Ovary (tissue), 10 donors: ENCODE measurements at places on chromosomes 11 and 22. TPM values are rescaled to one million over a fixed set of nuclear protein-coding genes. Genes with fewer than 3 reads are reported as not detected.

CHRM1 gene
- total RNA-seq, result not detected

- DNase-seq, result peak; percentile 24
- H3K27me3 ChIP-seq, result no peaks in the 10 kb centered on the region
- no peak overlapping the region for H3K4me3 ChIP-seq
- H3K36me3 ChIP-seq, result no peaks in the 10 kb centered on the region
- H3K27ac ChIP-seq, result no peak overlapping the region
- peaks cover 18% of the 10 kb centered on the region for H3K4me1 ChIP-seq
Measured at GRCh38 chr11:124879493-124880289, 14.5 kb downstream of the ROBO3 start.

GRCh38 chr11:47928426-47928825, 51.9 kb upstream of the PTPRJ start:
- no peaks in the 10 kb centered on the region for H3K27me3 ChIP-seq
- H3K27ac ChIP-seq, result no peak overlapping the region
- no peaks in the 10 kb centered on the region for H3K4me1 ChIP-seq
- no peak overlapping the region for H3K4me3 ChIP-seq

DNA sequence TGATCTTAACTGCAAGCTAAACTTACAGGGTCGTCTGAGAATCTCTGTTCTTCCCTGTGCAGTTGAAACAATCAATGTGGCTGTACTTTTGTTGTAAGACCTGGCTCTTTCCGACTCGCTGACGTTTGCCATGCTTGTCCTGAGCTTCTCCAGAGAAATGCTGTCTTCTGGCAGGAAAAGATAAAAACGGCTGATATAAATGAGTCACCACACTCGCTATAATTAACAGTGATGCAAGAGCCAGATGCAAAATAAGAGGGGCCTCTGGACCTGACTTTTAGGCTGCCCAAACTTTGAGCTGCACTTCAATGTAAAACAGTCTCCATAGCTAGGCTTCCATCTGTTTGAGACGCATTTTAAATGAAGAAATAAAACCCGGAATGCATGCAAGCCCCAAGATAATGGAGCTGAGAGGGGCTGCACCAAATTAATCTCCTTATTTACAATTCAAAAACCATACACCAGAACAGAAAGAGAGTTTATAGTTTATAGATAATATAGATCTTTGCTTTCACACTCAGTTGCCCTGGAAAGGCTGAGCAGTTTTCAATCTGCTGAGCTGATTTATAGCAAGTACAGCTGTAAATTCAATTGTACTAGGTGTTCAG, 48.5 kb downstream of the WT1 start:
- no peak for DNase-seq
- peaks cover 6% of the 10 kb centered on the region for H3K4me1 ChIP-seq
- H3K36me3 ChIP-seq, result no peaks in the 10 kb centered on the region
- H3K27ac ChIP-seq, result no peak overlapping the region
- no peaks in the 10 kb centered on the region for H3K27me3 ChIP-seq

DNA sequence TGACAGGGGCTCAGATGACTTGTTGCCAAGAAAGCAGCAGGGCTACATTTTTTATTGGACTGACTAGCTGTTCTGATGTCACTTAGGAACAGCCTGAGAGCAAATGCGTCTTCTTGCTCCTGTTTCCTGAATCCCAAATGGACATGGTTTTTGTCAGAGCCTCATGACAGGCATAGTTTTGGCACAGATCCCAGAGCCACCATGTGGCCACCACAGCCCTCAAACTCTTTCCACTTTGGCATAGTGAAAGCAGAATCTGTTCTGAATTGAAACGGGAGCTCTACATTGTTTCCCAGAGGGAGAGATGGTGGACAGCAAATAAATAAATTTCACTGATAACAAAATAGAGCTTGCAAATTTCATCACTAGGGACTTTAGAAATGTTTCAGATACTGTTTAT, 222.2 kb downstream of the C11orf87 start:
- no peak overlapping the region for H3K27ac ChIP-seq
- no peaks in the 10 kb centered on the region for H3K27me3 ChIP-seq
- no peak for DNase-seq

- peaks cover 18% of the 10 kb centered on the region for H3K4me1 ChIP-seq
- H3K36me3 ChIP-seq, result no peaks in the 10 kb centered on the region
- no peak overlapping the region for H3K4me3 ChIP-seq
- no peaks in the 10 kb centered on the region for H3K27me3 ChIP-seq
- H3K27ac ChIP-seq, result no peak overlapping the region
Measured at GRCh38 chr11:2100361-2101170, 38.6 kb downstream of the IGF2 start.

GRCh38 chr11:128244871-128245270, 342.5 kb downstream of the ETS1 start:
- H3K4me3 ChIP-seq, result no peak overlapping the region
- H3K27ac ChIP-seq, result no peak overlapping the region
- peaks cover 5% of the 10 kb centered on the region for H3K4me1 ChIP-seq
- H3K36me3 ChIP-seq, result no peaks in the 10 kb centered on the region
- no peak for DNase-seq

- no peak overlapping the region for H3K27ac ChIP-seq
- H3K4me1 ChIP-seq, result no peaks in the 10 kb centered on the region
- no peaks in the 10 kb centered on the region for H3K27me3 ChIP-seq
- no peak overlapping the region for H3K4me3 ChIP-seq
Measured at GRCh38 chr22:30701872-30702271, 7.2 kb downstream of the OSBP2 start.

RBFOX2 gene
- total RNA-seq, result 134 TPM

GRCh38 chr11:9277176-9277575, 12.0 kb upstream of the DENND5A start:
- no peak overlapping the region for H3K27ac ChIP-seq
- no peaks in the 10 kb centered on the region for H3K4me1 ChIP-seq
- H3K4me3 ChIP-seq, result no peak overlapping the region
- no peak for DNase-seq
- H3K36me3 ChIP-seq, result no peaks in the 10 kb centered on the region

DNA sequence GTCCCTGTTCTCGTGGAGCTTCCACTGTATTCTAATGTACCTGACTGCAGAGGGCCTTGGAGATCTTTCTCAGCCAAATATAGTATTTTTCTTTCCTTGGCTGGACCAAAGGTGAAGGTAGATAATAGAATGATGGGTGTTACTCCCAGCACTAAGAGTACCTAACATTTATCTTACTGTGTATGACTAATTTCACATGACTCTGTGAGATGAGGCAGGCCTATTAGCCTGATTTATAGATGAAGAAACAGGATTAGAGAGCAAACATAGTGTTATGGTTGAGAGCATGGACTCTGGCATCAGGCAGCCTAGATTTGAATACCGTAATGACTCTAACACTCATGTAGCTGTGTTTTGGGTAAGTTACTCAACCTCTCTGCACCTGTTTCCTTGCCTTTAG, 2.7 kb downstream of the ACO2 start:
- no peak for DNase-seq
- no peak overlapping the region for H3K27ac ChIP-seq
- no peaks in the 10 kb centered on the region for H3K36me3 ChIP-seq
- no peaks in the 10 kb centered on the region for H3K27me3 ChIP-seq
- H3K4me1 ChIP-seq, result peaks cover 4% of the 10 kb centered on the region

DNA sequence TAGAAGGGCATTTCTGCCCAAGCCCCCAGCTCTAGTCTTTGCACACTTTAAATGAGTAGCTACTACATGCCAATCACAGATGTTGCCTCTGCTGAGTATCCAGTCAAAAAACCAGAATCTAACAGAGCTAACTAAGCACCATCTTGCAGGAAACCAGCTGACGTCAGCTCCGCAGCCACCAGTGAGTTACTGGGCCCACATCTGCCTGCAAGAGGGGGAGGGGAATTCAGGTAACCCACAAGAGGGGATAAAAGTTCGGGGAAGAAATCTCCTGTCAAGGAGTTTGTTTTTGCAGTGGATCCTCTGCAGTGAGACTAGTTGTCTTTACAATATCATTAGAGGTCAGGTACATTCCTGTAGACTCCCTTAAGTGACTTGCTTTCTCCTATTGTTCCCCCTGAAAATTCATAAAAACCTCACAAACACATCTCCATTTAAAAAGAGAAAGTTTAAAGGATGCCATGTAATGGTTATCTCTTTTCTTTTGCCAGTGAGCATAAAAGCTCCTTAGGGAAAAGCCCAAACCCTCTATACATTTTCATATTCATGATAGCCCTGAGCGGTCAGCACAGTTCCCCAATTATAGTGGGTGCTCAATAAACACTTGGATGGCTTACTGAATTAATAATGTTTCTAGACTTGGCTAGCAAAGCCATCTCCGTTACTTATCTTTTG, 9.3 kb downstream of the CD44 start:
- no peak for DNase-seq
- no peak overlapping the region for H3K27ac ChIP-seq
- no peaks in the 10 kb centered on the region for H3K4me1 ChIP-seq
- no peaks in the 10 kb centered on the region for H3K36me3 ChIP-seq
- H3K4me3 ChIP-seq, result no peak overlapping the region
- no peaks in the 10 kb centered on the region for H3K27me3 ChIP-seq

DNA sequence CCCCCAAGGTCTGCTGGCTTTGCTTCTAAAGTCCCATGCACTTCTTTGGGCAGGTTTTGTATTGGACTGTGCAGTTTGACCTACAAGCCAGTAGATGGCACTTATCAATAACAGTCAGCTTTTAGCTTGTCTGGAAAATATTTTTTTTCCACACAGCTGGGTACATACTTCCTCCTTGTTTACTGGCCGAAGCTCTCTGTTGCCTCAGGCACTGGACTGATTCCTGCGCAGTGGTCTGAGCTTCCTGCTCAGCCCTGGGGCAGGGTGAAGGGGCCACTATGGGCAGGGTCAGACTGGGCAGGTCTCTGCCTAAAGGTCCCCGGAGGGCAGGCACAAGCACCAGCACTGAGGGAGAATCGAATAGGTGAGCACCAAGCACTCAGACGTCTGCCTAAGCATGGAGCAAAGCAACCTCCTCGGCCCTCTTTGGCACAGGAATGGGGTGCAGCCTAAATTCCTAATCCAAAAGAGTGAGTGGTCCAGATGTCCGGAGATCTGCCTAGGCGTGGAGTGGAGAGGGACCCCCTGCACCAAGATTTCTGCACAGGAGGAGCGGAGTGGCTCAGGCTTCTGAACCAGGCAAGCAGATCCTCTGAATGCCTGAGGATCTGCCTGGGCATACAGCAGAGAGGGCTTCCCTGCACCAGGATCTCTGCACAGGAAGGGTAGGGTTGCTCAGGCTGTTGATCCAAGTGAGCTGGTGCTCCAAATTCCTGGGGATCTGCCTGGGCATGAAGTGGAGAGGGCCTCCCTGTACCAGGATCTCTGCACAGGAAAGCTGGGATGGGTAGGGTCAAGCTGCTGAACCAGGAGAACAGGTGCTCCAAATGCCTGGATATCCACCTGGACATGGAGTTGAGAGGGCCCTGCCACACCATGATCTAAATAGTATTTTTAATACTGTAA, 105.9 kb upstream of the C11orf58 start:
- no peak for DNase-seq
- H3K27me3 ChIP-seq, result no peaks in the 10 kb centered on the region
- no peaks in the 10 kb centered on the region for H3K36me3 ChIP-seq

GRCh38 chr22:31179345-31179744, 19.4 kb downstream of the RNF185 start:
- DNase-seq, result no peak
- peaks cover 7% of the 10 kb centered on the region for H3K4me1 ChIP-seq
- no peaks in the 10 kb centered on the region for H3K27me3 ChIP-seq

GRCh38 chr11:117200813-117201657, 1.9 kb downstream of the TAGLN start:
- no peak for DNase-seq
- H3K4me3 ChIP-seq, result peak overlapping the region; percentile 45
- peaks cover 48% of the 10 kb centered on the region for H3K4me1 ChIP-seq
- peak overlapping the region; percentile 86 for H3K27ac ChIP-seq

DNA sequence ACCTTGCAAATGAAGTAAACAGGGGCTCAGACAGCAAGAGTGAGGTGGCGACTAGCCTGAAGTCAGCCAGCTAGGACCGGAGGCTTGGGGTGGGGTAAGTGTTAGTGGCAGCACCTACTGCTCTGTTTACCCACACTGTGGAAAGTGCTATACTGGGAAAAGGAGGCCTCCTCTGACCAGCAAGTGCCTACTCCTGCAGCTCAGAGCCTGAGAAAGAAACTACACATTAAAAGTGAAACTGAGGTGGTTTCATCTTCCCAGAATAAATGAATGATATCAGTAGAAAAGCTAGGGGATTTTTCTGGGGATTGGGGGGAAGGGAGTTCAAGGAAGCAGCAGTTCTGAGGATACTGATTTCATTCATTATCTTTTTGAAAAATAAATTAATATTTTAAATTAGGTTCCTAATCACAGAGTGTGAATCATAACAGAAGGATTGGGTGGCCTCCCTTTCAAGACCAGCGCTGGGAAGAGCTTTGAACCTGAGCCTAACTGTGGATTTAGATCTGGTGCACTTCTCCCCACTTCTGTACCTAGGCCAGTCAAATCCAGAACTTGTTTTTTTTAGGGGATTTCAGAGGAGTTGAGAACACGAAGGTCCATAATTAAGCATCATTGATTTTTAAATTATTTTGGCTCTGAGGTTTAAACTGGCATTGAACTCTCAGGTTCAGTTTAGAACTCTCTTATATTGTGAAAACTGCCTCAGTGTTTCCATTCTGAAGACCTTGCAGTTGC, 48.1 kb upstream of the GRAMD1B start:
- no peak overlapping the region for H3K27ac ChIP-seq
- no peak for DNase-seq
- no peaks in the 10 kb centered on the region for H3K36me3 ChIP-seq

- H3K4me1 ChIP-seq, result peaks cover 6% of the 10 kb centered on the region
- no peaks in the 10 kb centered on the region for H3K27me3 ChIP-seq
- H3K4me3 ChIP-seq, result no peak overlapping the region
Measured at GRCh38 chr22:33300165-33300564, 242.0 kb upstream of the SYN3 start.

SMTNL1 gene
- total RNA-seq, result not detected

DNA sequence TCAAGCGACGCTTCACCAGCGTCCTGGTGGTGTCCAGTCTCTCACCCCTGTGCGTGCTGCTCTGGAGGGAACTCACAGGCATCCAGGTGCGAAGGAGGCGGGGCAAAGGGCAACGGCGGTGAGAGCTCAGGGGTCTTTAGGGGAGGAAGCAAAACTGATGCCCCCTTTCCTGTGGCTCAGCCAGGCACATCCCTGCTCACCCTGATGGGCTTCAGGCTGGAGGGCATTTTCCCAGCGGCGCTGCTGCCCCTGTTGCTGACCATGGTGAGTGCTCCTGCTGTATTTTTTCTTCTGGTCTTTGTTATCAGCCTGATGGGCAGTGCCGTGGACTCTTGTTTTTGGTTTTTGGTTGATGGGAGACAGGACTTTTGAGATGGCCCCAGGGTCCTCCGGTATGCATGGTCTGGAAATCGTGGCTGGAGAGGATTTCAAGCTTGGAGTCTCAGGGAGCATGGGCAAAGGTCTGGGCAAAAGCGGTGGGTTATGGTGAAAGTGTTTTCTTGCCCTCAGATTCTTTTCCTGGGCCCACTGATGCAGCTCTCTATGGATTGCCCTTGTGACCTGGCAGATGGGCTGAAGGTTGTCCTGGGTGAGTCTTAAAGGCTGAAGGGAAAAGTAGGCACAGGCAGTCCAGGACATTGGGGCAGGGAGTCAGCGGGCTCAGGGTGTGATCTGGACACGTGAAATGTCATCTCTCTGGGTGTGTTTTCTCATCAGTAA, 695 bp downstream of the RCE1 start:
- peak overlapping the region; percentile 92 for H3K4me3 ChIP-seq
- H3K4me1 ChIP-seq, result peaks cover 14% of the 10 kb centered on the region
- H3K27me3 ChIP-seq, result no peaks in the 10 kb centered on the region
